ENCODE measurements at places on chromosomes 2 and 18. TPM values are rescaled to one million over a fixed set of nuclear protein-coding genes. Genes with fewer than 3 reads are reported as not detected.

The SERPINB10 gene
- not detected for total RNA-seq

The CEP68 gene
- total RNA-seq = 21.6 TPM

The IL37 gene
- not detected for total RNA-seq

The GKN1 gene
- total RNA-seq = not detected

The TEKT4 gene
- total RNA-seq = not detected

The SULT1C4 gene
- 4.3 TPM for total RNA-seq

The CNDP1 gene
- total RNA-seq = not detected

Data from esophagus muscularis mucosa (tissue), 4 donors.